Nephron progenitor cell (in vitro differentiated cells): ENCODE measurements at places on chromosomes 16 and 17.
A peak's percentile ranks its signal among the peaks of the same experiment; 100 is the strongest.

DNA sequence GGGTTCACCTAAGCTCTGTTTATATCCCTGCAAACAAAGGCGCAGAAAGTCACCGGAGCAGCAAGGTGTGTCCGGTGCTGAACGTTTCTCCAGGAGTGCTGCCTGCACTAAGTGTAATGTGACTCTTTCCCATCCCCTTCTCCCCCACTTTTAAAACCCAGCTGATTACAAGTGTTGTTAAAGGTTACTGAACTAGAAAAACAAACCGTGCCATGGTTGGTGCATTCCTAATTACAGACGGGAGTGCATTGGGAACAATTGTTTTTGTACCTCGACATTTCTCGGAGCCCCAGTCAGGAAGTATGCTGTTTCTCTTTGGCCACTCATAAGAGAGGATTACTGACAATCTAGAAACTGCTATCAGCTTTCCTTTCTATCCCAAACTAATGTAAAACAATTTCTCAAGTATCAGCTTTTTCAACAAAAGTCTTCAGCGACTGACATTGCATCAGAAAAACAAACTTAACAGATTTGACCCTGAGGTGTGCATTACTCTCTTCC is 441.0 kb upstream of the SALL1 start:
- peak; percentile 44 for DNase-seq

- DNase-seq: no peak
These were observed 11.2 kb upstream of the CEP20 start for GRCh38 chr16:15899538-15900100.

DNA sequence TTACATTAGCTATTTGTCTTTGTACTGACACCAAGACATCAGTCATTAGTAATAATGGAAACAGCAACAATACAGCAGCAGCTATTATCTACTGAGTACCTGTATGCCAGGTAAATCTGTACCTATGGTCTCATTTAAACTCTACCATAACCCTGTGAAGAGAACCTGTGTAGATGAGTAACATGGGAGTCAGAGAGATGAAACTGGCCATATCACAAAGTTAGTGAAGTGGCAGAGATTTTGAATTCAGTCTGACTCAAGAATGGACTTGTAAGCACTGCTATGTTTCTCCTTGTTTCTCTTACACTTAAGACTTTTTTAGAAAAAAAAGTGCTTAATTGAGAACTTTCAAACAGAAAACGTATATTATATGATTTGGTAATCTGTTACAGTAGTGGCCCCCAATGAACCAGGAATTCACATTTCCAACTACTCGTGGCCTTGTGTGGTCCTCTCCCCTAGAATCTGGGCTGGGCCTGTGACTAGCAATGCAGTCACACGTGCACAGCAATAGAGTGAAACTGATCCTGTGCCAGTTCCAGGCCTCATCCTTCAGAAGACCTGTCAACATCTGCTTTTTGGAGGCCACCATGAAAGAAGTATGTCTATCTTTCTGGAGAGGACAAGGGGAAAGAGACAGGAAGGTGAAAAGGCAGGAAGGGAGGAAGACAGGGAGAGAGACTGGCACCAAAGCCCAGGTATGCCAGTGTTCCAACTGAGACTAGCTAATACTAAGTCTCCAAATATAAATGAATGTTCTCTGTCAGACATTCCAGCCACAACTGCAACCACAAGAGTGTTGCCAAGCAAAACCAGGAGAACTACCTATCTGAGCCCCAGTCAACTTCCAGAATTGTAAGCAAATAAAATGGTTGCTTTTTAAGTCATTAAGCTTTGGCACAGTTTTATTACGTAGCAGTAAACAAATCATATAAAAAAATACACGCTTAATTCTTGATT is 12.0 kb downstream of the CRLF3 start:
- no peak for DNase-seq

GRCh38 chr16:51062039-51062438 is 89.0 kb downstream of the SALL1 start:
- DNase-seq: no peak

DNA sequence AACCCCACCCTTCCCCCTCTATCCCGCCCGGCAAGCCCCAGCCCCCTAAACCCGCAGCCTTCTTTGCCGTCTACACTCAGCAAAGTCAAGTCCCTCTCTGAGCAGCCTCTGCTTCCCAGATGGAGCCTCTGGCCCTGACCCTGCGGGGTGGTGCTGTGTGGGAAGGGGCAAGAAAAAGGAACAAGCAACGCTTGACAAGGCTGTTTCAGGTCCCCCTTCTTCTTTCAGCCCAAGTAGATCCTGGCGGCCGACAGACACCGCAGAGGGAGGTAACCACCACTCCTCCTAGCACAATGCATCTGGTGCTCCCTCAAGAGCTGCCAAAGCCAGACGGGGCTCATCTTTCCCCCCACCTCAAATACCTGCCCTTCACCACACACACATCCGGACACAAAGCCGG is 178.3 kb downstream of the ENGASE start:
- DNase-seq: no peak

DNA sequence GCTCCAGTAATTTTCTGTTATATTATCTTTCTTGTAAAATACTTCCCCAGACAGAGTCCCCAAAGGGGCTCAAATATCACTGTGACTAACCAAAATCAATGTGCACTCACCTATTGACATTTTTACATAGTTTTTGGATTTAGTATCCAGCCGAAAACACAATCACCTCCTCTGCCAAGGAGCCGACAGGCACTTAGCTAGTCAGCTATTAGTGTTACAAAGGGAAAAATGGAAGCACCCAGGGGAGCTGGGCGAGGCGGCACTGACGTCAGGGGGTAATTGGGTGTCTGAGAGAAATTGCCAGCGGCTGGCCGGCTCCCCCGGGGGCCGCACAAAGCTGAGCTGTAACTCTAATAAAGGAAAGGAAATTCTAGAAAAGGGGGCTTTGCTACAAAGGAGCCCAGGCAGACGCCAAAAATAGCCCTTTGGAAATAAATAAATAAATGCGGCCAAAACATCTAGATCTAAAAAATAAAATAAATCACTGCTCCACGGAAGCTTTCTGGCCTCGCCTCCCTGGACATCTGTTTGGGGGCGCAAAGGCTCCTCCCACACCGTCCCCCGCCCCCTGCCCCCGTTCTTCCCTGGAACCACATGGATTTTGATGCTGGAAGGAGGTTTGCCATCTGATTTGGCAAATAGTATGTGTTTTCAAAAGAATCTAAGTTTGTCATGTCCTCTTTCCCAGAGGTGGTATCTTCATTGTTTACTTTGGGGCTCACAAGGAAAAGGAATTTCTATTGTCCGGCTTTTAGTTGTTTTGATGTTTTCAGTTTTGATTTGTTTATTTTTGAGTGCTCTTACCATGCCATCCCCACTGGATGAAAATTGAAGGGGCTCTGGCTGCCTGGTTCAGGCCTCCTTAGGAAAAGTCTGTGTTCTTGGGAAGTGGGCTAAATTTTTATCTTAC is 156.7 kb downstream of the ZNF423 start:
- peak; percentile 26 for DNase-seq

DNA sequence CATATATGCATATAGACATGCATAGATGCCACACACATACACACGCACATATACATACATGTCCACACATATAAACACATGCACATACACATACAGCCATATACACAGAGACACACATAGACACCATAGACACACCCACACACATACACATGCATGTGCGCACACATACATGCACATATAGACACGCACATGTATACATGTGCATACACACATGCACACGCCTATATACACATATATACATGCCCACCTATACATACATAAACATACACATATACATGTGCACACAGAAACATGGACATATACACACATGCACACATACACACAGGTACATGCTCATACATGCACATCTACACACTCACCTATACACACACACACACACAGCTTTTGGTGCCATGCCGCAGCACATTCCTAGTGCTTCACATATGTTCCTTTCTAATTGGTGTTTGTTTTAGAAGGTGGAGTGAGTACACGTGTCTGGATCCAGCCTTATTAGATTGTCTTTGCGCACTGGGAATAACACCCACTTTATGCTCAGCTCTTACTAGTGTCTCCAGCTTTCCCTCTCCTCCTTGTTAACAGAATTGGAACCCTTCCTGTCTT is 198.0 kb downstream of the RPTOR start:
- DNase-seq: no peak

DNA sequence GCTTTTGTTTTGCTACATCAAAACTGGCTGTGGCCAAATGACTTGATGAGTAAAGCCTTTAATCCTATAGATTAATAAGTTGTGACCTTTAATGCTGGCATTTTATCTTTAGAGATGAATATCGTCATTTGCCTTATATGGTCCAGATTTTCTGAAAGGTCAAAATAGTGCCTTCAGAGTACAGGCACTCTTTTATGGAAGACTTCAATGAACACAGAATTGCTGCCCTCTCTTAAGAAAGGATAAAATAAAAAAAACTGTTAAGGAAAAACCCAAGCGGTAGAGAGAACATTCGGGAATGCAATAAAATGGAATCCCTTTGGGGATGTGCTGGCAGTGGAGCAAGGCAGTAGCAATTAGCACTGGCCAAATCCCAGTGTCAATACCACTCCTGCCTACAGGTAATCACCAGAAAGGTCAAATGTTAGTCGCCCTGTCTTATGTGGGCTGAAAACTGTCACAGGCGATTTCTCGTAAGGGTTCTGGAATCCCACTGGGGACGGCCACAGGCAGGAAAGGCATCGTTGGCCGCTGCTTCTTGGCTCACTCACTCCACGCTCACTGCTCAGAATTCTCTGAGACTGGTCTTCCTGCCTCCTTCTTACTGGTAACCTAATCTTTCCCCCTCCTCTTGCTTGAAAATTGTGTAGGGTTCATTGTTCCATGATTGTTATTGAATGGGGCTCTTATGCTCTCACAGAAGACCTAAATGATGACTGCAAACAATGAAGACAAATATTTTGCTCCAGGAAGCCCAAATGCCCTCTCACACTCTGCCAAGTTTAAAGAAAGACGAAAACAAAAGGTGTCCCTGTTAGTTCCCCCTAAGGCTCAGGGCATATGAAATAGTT is 45.4 kb upstream of the HSBP1 start:
- no peak for DNase-seq

DNA sequence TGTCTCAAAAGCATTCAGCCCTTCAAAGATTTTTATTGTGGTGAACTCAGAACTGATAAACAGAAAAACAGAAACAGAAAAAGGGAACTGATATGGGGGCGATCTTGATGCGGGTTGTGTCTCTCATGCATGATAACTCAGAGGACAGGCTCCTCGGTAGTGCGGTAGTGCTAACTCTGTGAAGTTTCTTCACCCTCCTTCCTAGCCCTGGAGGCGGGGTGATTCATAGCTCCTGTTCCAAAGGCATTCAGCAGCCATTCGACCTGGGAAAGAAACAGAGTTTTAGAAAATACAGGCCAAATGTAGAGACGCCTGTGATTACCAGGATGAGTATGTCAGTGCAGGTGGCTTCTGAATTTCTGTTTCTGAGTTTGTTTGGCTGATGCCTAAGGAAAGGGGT is 5.5 kb upstream of the MAF start:
- DNase-seq: peak; percentile 24

DNA sequence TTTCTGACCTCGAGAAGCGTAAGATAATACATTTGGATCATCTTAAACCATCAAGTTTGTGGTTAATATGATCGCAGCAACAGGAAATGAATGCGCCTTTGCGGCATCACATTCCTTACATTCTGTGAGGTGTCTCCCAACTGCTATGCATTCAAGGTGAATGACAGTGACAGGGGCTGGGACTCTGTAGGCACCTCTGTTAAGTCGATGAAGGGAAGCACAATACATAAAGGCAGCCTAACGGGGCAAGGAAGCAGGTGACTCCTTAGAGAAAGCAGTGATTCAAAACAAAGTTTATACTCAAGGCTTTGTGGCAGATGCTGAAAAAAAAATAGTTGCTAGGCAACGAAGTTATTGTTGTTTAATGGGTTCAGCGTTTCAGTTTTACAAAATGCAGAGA is 21.6 kb upstream of the EVPL start:
- no peak for DNase-seq

DNA sequence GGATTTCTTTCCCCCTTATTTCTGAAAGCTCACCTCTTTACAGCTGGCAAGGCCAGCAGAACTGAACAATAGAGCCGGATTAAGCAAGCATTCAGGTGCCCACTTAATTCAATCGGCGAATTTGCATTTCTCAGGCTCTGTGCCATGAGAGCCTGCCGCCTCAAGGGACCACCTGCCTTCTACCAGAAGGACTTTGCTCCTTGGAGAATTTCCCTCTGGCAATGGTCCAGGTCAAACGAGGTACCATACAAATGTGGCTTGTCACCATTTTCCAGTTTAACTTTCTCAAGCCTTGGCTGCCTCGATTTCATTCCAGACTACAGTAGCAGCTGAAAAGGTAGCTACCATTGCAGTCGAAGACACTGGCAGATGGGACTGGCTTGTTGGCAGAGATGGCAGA is 534.0 kb downstream of the MAF start:
- no peak for DNase-seq

DNA sequence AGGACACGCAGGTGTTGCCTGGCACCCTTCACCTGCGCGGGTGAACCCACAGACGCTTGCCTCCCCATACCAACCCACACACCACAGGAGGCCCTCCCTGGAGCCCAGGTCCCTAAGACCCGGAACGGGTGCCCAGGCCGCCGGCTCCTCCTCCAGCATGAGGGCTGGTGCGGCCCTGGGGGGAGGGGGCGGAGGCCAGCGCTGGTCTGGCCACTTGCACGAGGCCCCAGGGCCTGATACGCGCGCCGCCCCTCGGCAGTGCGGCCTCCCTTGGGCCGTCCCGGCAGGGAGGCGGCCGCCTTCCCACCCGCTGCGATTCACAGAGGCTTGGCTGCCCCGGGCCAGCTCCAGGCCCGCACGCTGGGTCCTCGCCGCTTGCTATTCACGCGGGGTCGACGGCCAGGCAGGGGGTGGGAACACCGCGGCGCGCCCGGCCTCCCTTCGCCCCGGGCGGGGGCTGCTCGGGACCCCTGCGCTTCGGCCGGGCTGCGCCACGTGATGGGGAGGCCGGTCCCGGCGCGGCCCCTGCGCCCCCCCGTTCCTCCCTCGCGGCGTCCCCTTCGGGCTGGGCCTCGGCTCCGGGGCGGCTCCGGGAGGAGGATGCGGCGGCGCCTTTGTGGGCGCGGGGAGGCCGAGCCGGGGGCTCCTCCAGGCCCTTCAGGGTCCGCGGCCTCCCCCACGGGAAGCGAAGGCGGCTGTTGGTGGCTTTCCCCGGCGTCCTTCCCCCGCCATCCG is 685 bp downstream of the FASN start:
- peak; percentile 69 for DNase-seq

DNA sequence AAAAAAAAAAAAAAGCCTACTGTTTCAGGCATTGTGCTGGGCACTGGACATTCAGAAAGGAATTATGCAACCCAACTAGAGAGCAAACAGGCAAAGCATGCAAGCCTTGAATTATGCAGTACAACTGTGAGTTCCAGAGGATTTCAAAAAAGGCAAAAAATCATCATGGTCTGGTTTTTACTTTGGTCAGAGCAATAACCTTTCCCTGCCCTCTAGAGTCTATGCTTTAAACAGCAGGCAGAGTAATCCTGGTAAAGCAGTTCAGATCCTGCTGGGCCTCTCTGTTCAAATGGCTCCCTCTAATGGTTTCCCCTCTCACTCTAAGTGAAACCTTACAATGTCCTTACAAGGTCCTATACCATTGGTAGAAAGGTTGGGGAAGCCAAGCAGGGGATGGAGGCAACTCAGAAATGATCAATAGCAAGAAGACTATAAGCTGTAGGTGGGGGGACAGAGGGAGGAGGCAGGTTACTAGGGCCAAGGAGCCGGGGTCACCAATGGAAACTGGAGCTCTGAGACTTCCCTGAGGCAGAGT is 4.6 kb upstream of the TAF15 start:
- DNase-seq: peak; percentile 27
